Inflammatory macrophage (primary cell): ENCODE measurements at places on chromosomes 6 and 20.

DNA sequence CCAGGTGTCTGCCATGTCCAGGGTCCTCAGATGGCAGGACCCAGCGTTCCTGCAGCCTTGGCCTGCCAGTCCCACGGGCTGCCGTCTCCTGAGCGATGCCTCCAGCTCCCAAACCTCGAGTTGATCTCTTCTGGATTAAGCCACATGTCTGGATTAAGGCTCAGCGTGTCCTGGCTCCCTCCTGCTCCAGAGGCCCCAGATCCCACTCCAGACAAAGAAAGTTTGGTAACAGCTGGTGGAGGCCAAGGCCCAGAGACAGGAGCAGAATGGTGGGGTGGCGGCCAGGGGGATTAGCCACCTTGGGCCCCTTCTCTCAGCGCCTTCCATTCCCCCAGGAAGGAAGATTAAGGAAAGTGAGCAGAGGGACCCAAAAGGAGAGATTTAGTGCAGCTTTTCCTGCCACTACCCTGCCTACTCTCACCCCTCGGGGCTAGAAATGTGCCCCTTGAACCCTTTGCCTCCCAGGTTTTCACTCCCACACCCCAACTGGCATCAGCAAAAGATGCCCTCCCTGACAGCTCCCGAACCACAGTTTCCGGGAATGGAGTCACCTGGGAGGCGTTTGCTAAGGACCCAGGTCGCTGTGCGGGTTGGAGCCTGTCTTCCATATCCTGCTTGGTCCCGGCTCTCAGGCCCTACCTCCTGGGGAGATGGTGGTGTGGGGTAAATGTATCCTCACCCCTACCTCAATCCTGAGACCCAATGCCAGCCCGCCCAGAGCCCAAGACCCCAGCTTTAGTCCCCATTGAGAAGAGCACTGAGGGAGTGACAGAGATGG lies 6.9 kb downstream of the SPDEF start:
- DNase-seq = no peak

DNA sequence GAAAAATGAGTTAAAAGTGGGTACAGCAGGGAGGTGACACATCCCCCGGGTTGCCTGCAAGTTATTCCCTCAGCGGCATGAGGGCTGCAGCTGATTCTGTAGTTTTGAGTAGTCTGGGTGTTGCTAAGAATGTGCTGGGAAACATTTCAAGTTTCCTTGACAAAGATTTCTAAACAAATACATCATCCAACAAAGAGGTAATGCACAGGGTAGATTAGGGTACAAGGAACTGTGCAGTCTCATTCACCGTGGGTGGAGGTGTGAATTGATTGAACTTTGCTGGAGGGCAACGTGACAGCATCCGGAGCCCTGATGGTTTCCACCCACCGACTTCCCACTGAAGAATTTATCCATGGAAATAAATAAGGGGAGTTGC lies 21.8 kb downstream of the CASS4 start:
- DNase-seq = peak; percentile 65

GRCh38 chr6:11023032-11023431 lies 21.1 kb downstream of the ELOVL2 start:
- no peak for DNase-seq

DNA sequence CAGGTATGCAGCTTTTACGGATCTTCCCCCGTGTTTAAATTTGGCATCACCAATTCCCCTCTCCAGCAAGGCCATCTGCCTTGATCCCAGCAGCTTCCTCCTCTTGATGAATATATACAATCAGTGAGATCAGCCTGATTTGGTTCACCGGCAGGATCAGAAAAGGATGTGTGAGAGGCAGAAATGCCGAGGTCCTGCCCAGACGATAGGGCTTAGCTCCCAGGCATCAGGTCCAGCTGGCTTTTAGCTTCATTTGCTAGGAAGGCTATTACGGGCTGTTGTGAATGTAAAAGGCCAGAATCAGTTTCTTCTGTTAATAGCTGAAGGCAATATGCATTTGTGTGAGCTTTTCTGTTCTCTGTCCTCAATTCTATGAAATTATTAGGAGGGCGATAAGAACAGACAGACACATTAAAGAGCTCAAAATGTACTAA lies 372.8 kb downstream of the BTBD9 start:
- DNase-seq = no peak

DNA sequence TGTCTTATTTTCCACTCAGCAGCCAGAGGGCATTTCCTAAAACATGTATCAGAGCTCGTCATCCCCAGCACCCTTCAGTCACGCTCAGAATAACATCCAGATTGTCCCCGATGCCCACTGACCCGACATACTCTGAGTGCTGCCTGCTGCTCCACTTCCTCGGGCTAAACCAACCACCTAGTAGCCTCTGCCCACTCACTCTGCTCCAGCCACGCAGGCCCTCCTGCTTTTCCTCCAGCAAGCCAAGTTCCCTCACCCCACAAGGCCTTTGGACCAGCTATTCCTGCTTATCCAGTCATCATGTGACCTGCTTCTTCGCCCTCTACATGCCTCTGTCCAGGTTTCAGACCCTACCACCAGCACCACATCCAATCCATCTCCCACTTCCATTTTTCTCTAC lies 454.2 kb downstream of the CD83 start:
- DNase-seq = no peak

- no peak for DNase-seq
Measured at GRCh38 chr20:62267543-62267942, 29.2 kb downstream of the OSBPL2 start.

- DNase-seq = no peak
Measured at GRCh38 chr6:90444160-90444714, 142.6 kb downstream of the MAP3K7 start.

DNA sequence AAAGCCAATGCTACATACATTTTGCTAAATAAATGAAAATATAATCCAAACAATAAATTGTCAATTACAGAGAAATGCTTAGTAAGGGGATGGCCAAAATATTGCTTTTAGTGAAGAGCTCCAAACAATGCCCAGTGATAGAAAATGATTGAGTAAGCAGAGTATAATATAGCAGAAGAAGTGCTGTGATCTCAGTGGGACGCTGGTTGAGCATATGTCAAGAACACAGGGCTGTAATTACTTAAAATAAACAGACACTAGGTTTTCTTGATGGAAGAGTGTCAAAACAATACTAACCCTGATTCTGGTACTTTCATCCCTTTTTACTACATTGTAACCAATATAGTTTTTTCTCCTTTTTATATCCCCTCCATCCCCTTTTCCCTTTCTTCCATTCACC lies 150.3 kb downstream of the GRIK2 start:
- no peak for DNase-seq

GRCh38 chr20:58878399-58878798 lies 25.9 kb downstream of the GNAS start:
- DNase-seq = no peak

DNA sequence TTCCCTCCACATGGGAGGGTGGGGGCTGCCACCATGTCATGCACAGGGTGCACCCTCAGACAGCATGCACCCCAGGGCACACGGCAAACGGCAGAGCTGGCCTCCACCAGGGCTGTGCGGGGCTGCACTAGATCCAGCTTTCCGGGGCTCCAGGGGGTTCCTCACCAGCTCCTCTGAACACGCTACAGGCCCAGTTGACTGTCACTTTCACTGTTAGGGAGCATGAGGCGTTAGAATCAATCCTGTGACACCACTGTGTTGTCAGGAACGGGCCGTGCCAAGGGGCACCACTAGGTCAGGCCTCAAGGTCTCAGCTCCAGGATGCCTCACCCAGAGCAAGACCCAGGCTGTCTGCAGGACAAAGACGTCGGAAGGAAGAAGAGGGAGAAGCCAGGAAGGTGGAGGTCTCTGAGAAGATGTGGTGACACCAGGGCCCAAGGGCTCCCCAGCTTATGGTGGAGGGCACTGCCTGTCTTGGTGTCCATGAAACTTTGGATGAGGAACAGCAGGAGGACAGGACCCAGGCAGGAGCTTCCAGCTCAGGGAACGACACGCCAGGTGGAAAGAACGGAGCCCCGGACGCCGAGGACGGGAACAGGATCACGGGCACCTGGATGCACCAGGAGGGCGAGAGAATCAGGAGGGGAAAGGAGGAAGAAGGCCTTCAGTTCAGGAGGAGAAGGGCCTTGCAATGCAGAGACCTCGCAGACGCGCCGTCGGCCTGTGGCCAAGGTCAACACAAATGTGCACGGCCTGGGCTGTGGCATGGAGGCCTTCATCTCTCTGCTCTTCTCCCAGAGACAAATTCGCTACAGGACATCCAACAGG lies 49.5 kb downstream of the YTHDF1 start:
- DNase-seq = no peak

DNA sequence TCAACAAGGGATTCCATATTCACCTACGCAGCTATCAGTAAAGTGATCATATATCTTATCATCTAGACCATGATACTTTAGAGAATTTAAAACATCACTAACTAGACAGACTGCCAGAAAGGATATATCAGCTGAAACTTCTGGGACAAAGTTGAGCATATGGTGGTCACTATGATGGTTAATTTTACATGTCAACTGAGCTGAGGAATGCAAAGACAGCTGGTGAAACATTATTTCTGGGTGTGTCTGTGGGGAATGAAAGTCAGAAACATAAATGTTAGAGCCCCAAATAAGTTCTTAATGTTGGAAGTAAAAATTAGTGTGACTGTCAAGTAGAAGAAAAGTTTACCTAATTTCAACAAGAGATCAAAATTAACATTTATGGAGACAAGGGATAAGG lies 440.0 kb upstream of the IRAK1BP1 start:
- DNase-seq = no peak

DNA sequence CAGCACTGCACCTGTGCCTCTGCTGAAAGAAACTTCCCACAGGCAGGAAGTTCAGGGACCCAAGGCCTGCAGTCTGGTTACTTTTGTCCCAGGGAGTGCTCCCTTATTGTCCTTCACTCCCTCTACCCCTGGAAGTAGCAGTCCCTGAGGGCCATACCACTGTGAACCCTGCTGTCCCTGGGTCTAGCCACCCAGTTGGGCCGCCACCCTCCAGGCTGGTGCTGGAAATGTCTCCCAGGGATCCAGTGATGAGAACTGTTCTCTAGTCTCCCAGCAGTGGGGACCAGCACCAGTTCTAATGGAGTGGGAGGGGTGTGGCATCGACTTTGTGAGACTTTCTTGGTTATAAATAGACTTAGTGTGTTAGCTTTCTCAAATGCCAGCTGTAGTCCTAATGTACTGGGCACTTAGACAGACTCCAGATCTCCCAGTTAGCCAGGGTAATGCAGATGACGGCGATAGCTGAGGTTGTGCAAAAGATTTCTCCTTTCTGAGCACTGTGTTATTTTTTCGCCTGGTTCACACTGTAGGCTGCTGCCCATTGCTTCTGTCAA lies 462.5 kb downstream of the CDH26 start:
- DNase-seq = no peak

- no peak for DNase-seq
Measured at GRCh38 chr6:44150317-44150917, 8.2 kb upstream of the CAPN11 start.

DNA sequence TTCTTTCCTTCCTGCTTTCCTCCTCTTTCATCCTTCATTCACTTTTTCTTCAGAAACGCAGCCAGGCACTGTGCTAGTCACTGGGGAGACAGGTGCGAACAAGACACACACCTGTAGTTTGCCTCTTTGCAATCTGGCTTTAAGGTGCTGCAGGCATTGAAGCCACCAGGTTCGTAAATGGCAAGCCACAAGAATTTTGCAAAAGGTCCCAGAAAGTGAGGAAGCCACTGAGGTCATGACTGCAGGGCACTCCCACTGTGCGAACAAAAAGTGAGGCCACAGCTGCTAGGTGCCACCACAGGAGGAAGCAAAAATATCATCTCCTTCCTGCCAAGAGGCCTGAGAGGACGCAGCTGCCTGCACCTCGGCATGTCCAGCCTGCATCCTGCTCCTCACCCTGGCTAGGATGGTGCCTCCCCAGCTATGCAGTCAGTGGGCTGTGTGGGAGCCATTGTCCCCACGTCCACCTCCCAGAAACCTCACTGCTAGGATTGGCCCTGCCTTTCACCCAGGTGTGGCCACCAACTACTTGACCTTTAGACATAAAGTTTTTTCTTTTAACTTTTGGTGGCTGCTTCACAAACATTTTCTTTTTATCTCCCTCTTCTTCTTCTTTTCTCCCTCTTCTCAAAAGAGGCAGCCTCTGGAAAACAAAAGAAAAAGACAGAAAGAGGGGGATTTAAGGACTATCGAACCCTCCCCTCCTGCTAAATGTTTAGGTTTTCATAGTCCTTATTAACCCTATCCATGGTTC lies 230.8 kb downstream of the BCAS1 start:
- DNase-seq = peak; percentile 64

- DNase-seq = peak; percentile 58
Measured at GRCh38 chr6:56595490-56596122, 47.1 kb downstream of the DST start.

GRCh38 chr6:139240161-139241010 lies 51.4 kb downstream of the TXLNB start:
- no peak for DNase-seq

DNA sequence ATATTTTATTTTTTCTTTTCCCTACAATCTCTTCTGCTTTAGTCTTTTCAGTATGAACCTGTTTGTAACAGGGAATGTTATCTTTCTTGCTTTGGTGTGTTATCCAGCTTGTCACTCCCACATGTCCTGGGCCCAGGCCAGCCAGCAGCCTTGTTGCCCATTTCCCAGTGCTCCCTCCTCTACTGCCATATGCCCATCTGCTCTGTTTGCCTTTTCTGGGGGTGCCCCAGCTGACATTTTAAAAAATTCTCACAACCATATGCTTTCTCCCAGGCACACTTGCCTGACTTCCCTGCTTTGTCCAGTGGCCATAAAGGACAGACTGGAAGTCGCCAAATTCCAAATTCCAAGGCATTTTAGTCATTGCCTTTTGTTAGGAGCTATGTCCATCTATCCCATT lies 23.6 kb upstream of the LMBRD1 start:
- no peak for DNase-seq

DNA sequence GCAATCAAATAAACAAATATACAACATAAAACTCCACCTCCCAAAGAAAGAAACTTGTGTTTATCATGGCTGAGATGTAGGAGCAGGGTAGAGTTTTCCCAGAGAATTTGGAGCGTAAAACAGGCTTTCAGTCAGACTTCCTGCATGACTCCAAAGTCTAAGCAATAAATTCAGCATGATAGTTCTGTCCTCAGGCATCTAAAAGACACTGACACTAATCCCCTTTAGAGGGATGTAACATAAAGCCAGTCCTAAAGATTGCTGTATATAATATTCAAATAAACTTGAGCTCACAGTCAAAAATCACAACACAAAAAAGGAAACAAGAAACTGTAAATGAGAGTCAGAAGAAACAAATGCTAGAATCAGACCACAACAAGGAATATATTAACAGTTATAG lies 234.4 kb downstream of the CENPW start:
- DNase-seq = no peak
